Neural crest cell (in vitro differentiated cells): ENCODE measurements at places on chromosomes 6 and 20. TPM values are rescaled to one million over a fixed set of nuclear protein-coding genes. Genes with fewer than 3 reads are reported as not detected.

FAM83B gene
- not detected in 2 replicates for total RNA-seq

PRICKLE4 gene
- 2.9 and 4.1 TPM in 2 replicates for total RNA-seq

ECT2L gene
- not detected in 2 replicates for total RNA-seq

GNAS-AS1 gene
- 3.8 and 6.3 TPM in 2 replicates for total RNA-seq

MRPS26 gene
- total RNA-seq: 77.9 and 80.7 TPM in 2 replicates

CLVS2 gene
- 1.2 and 1.3 TPM in 2 replicates for total RNA-seq

PLN gene
- not detected in 2 replicates for total RNA-seq

RBL1 gene
- total RNA-seq: 25.6 and 27.2 TPM in 2 replicates

CEP43 gene
- 36.5 and 42.2 TPM in 2 replicates for total RNA-seq

MEI4 gene
- 0.44 and 0.64 TPM in 2 replicates for total RNA-seq

BPIFB2 gene
- total RNA-seq: not detected in 2 replicates

HSPA1A gene
- 70.3 and 72.3 TPM in 2 replicates for total RNA-seq

FILIP1 gene
- total RNA-seq: 0.79 and 0.89 TPM in 2 replicates

FAM209B gene
- total RNA-seq: 0.55 TPM in 1 of 2 replicates, not detected in the other

ADGB gene
- not detected in 2 replicates for total RNA-seq

ASF1A gene
- total RNA-seq: 39.6 and 40.1 TPM in 2 replicates

PRND gene
- not detected in 2 replicates for total RNA-seq

TCF21 gene
- not detected in 2 replicates for total RNA-seq

LRRN4 gene
- total RNA-seq: not detected in 2 replicates

RHAG gene
- total RNA-seq: not detected in 2 replicates

SOX18 gene
- total RNA-seq: not detected in 2 replicates

GTF2H4 gene
- 72.6 and 78.5 TPM in 2 replicates for total RNA-seq

NR2E1 gene
- total RNA-seq: not detected in 2 replicates

RBPJL gene
- not detected in 2 replicates for total RNA-seq

HDGFL1 gene
- total RNA-seq: not detected in 2 replicates

SIRPB1 gene
- total RNA-seq: 0.77 and 1.5 TPM in 2 replicates

PRDM13 gene
- 0.09 and 0.14 TPM in 2 replicates for total RNA-seq

CCM2L gene
- total RNA-seq: 0.14 and 0.26 TPM in 2 replicates

LY86 gene
- total RNA-seq: not detected in 2 replicates

VWA7 gene
- total RNA-seq: 2.0 and 2.7 TPM in 2 replicates

KCNK16 gene
- not detected in 2 replicates for total RNA-seq
